Skin of body (tissue), 3 donors: ENCODE measurements at places on chromosomes 7 and 10. TPM values are rescaled to one million over a fixed set of nuclear protein-coding genes. Genes with fewer than 3 reads are reported as not detected.

Gene DOCK4
- 29.7 TPM for total RNA-seq

DNA sequence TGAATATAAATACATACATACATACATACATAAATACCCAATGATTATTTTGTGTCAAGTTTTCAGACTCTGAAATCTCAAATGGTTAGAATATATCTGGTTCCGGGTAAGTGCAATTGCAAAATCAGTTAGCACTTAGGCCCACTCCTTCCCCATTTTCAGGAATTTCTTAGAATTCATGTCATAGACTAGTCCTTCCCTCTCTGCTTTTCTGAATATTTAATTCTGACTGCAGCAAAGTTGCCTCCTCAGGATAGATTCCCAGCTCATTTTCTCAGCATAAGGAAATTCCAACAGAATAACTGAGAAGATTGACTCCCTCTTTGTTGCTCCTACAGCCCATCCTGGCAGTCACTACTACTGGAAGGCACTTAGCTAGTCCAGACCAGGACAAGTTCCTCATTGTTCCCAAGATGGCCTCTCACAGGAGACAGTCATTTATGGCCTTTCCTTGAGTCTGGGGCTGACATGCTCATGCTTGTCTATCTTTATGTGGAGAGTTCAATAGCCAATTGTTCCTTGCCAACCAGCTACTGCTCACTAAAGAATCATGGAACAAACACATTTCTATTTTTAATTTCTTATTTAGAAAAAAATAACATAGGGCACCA is 142.9 kb upstream of the ITGB1 start:
- DNase-seq, result no peak

- no peak for DNase-seq
These were observed 9.8 kb upstream of the FZD9 start for GRCh38 chr7:73423519-73424488.

- DNase-seq, result no peak
These were observed 186.2 kb downstream of the LRMDA start for GRCh38 chr10:75617485-75618155.

Gene ST8SIA6
- 0.79 TPM for total RNA-seq

Gene TET1
- total RNA-seq, result 23.6 TPM

GRCh38 chr7:853366-854117 is 21.3 kb downstream of the SUN1 start:
- no peak for DNase-seq

GRCh38 chr10:6068422-6068821 is 6.3 kb upstream of the IL2RA start:
- no peak for DNase-seq

- DNase-seq, result no peak
These were observed 156.0 kb upstream of the NFE2L3 start for GRCh38 chr7:25996006-25996408.

Gene FRAT1
- 1.1 TPM for total RNA-seq

DNA sequence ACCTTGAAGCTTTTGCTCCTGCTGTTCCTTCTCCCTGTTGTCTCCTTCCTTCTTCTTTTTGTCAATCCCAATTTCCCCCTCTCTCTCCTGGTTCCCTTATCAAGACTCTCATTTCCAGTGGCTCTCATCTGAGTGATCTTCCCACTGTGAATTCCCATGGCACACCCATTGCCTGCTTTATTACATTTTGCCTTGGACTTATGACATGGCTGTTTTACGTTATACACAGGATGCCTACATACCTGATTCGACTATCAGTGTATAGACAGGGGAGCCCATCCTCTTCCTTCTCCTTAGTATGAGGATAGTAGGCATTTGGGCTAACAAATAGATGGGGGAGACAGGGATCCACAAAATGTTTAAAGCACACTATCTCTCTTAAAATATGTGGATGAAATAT is 39.9 kb upstream of the EFCAB10 start:
- no peak for DNase-seq

Gene FKBP6
- total RNA-seq, result not detected

- no peak for DNase-seq
These were observed 2.9 kb downstream of the SEMA3E start for GRCh38 chr7:83646027-83646426.

Gene ADARB2
- 0.10 TPM for total RNA-seq

DNA sequence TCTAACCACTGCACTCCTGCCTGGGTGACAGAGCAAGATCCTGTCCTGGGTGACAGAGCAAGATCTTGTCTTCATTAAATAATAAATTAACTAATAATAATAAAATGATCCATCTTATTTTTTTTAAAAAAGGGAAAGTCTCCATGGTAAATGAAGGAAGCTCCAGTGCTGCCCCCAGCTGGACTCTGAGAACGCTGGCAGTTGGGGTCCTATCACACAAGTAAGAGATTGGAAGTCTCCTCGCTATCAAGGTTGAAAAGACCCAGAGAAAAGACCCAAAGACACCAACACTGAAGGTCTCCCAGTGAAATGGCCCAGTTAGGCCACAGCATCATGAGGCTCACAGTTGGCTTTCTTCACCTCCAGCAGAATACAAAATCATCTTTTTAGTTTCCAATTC is 13.8 kb upstream of the C10orf67 start:
- DNase-seq, result no peak

GRCh38 chr7:87003872-87004798 is 55.3 kb downstream of the ELAPOR2 start:
- no peak for DNase-seq

Gene ANXA8L1
- total RNA-seq, result 51.0 TPM

GRCh38 chr7:99040104-99040958 is 103.6 kb downstream of the SMURF1 start:
- DNase-seq, result peak; percentile 65

GRCh38 chr10:14554491-14555205 is 220.0 kb downstream of the FAM107B start:
- no peak for DNase-seq

DNA sequence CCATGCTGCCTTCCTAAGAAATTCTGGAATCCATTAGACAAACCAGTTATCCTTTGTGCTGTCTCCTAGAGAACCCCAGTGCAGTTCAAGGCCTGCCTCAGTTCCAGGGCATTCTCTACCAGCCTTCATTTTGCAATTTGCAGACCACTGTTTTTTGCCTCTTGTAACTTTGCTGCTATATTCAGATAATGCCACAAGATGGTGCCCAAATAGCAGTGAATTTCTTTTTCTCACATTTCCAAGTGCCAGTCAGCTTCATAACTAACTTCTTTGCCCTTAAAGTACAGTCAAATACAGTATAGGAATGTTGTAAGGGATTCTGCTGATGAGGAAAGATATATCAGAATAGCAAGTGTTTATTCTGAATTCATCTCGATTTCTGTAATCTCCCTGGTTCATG is 25.2 kb downstream of the LOXL4 start:
- DNase-seq, result peak; percentile 64

- no peak for DNase-seq
These were observed 1250.6 kb downstream of the GATA3 start for GRCh38 chr10:9305018-9305655.

Gene GLCCI1
- total RNA-seq, result 23.7 TPM

Gene AGAP5
- 5.4 TPM for total RNA-seq

Gene EXOSC1
- total RNA-seq, result 21.0 TPM

Gene ZNF212
- 6.6 TPM for total RNA-seq

DNA sequence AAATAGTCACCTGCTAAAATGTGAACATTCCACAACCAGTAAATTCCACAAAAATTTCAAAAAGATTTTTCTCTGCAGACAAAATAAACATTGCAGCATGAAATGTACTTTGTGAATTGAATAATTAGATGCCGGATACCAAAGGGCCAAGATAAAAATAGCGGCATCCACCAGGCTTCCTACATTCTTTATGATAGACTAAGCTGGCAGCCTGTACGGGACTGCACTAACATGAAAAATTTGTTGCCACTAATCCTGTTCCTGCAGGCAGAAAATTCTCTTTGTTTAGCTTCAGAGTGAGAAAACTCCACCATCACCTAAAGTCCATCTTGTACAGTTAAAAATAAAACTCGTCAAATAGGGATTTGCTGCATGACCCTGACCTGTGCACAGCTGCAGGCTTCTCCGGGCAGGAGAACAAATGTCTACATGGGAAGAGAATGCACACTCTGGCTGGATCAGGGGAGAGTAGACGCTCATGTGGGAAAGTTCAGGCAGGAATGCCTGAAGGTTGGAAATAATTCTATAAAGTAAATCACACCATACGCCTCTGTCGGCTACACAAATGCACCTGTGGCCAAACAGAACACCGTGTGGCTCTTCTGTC is 15.6 kb upstream of the ADO start:
- DNase-seq, result no peak

Gene PTN
- 20.8 TPM for total RNA-seq

DNA sequence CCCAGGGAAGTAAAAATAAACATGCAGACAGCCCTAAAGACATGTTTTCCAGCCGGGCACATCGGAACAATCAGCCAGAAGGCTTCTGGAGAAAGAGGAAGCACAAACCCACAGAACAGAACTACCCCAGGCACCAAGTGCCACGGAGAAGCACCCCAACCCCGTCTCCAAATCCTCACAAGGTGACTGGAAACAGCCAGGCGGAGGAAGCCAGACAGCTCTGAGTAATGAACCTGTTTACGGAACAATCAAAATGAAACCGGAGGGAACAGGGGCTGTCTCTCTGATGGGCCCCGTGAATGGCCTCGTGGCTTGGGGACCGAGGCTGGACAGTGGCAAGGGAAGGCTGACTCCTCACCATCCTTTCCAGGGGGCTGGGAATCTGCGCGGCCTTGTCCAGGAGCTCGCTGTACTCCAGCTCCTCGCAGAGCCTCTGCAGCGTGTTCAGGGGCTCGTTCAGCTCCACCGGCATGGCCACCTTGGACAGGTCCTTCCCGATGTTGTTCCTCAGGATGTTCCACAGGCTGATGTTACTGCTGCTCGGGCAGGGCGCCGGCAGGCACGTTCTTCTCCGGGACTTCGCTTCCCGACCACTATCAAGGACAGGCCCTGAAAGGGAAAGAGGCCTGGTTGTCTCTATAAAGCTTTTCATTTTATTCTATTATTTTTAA is 77.0 kb upstream of the GSDME start:
- no peak for DNase-seq

DNA sequence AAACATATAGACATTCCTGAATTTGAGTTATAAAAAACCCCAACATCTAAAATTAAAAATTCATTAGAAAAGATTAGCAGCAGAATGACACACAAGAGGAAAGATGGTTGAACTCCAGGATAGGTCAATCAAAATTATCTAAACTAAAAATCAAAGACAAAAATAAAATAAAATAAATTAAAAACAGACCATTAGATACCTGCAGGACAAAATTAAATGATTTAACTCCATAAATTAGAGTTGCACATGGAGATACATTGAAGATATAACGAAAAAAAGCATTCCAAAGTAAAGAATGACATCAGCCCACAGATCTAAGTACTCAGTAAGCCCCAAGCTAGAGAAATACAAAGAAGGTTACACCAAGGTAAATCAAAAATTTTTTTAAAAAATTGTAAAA is 226.1 kb upstream of the SORCS1 start:
- DNase-seq, result no peak

DNA sequence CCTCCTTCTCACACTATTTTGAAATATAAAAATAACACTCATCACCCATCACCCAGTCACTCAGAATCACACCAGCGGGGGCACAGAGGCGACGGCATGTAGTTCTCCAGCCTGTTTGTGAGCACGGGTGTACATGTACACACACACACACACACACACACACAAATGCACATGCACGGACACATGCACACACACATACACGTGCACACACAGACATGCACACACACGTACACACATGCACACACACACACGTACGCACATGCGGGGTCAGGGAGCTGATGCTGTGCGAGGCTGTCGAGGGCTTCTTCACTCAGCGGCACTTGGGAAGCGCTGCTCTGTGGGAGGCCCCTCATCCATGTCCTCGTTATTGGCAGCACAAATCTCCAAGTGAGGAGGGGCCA is 178.8 kb downstream of the ELFN1 start:
- no peak for DNase-seq

Gene KMT2C
- 75.6 TPM for total RNA-seq

GRCh38 chr7:123190109-123190831 is 9.5 kb downstream of the SLC13A1 start:
- no peak for DNase-seq

Gene KEL
- 4.5 TPM for total RNA-seq

DNA sequence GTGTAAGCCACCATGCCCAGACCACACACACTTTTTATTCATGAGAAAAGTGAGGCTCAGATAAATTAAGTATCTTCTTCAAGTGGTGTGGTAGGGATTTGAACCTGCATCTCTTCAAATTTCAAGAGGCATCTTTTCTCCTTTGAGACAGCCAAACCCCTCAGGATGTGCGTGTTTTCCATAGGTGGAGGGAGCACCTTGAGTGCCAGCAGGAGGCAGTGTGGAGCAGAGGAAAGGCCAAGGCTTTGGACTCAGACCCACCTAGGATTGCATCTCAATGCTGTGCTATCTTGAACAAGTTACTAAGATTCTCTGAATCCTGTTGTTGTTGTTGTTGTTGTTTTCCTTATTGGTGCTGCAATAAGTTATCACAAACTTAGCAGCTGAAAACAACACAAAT is 40.2 kb upstream of the MYL10 start:
- no peak for DNase-seq

Gene MRLN
- 15.7 TPM for total RNA-seq

Gene ATRNL1
- 24.4 TPM for total RNA-seq

DNA sequence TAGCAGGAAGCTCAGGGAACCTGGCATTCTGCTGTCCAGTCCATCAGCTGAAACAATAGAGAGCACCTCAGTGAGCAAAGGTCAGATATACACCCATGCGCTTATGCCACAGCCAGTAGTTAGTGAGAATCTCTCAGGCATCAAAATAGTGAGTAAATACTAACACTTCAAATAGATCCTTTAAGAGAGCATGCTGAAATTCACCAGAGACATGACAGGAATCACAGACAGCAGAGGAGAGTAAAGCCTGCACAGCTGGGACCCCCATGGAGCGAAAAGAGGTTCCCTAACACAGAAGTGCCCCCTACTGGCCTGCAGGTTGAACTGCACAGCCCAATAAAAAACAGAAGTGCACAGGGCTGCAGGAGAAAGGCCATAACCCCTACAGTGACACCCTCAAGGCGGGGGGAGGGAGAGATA is 57.6 kb upstream of the ANTXRL start:
- DNase-seq, result no peak

Gene RBP3
- total RNA-seq, result not detected

Gene PRPS1L1
- not detected for total RNA-seq

Gene CTAGE8
- total RNA-seq, result 5.3 TPM

Gene NKX2-3
- total RNA-seq, result not detected
